NCI-H1694 treated with DMSO at 0.1 percent for 48 hours (cell line): ENCODE measurements at places on chromosomes 13 and 19.

- no peak for DNase-seq
Measured at GRCh38 chr13:42279080-42279479, 7.1 kb downstream of the AKAP11 start.

- no peak for DNase-seq
Measured at GRCh38 chr13:45702869-45703391, 810 bp downstream of the CBY2 start.

DNA sequence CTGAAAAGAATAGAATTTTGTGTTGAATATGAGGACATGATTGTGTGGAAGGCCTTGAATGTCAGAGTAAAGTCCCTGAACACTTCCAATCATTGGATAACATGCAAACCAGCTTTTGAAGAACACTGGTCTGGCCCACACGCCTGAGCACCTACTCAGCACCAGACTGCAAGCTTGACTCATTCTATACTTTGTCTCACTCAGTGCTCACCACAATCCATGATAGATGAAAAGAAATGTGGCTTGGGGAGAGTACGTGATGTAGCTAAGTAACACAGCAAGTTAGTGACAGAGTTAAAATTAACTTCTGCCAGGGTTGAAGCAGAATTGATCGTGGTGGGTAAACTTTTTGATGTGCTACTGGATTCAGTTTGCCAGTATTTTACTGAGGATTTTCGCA, 12.0 kb downstream of the DLEU7 start:
- no peak for DNase-seq

DNA sequence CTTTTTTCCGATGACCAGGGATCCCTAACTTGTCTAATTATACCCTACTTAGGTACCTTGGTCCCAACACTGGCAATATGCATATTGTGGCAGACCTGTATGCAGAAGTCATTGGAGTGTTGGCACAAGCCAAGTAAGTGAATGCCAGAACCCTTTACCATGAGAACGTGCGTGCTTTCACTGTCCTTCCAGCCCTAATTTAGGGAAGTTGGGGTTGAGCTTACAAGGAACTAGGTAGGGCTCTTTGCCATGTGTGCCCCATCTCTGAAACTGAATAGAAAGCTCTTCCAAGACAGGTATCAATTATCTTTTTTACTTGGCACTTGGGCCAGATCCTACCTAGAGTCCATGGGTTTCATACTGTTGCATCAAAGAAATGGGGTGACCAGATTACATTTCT, 93.2 kb downstream of the FRY start:
- DNase-seq = no peak

- peak; percentile 49 for DNase-seq
Measured at GRCh38 chr19:4375164-4376027, 25.0 kb downstream of the SH3GL1 start.

- peak; percentile 37 for DNase-seq
Measured at GRCh38 chr13:110874508-110874960, 40.3 kb downstream of the ANKRD10 start.

DNA sequence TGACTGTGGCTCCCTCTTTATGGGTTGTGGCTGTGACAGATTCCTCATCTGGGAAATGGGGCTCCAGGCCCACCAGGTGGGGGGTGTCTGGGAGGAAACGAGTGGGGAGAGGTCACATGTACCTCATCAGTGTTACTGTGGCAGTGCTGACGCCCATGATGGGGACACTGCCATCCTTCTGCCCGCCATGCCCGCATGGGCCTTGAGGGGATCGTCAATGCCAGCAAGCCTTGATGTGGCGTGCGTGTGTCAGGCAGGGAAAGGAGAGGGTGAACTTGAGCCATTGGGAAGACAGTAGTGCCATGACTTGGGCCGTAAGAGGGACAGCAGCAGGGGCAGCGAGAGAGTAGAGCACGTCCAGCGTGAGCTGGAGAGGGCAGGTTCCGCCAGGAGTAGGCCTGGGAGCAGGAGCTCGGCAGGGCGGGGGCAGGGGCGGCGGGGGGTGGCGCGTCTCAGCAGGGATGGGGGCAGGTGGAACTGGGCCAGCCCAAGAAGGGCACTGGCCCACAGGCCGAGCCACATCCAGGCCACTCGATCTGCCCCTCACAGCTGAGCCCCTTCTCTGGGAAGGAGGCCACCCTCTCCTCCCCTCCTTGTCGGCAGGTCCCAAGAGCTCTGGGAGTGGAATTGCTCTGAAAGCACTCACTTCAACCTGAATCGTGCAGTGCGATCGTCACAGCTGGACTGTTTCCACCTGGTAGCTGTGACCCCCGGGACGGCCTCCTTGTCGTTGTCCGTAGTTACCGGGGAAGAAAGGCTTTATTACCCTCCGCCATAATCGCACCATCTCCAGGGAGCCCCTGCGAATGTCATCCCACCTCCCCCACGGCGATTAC, 9.9 kb downstream of the KLHL26 start:
- DNase-seq = no peak

DNA sequence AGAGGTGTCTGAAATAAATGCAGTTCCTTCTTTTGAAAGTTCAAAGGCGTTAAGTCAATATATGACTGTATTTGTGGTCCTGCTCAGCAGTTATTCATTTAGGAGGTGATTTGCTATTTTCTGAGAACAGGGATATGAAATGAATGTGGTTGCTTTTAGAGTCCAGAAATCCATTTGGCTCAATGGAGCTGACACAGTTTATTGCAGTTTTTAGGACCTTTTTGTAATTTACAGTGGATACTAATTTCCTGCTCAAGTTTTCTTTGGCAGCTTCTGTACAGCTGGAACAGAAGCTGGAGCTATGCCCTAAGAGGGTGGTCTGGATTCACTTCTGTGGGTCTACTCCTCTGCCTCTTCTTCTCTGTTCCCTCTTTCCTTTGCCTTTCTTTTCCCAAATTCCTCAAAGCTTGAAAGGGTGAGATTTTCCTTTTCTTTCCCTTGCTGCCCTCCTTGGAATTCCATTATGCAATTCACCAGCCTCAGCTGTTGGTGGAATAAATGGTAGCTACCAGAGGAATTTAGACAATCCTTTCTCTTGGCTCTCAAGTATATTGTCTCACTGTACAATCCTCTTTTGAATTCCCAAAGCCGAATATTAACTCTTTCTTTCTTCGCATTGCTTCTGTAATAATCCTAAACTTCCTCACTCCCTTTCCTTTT, 39.9 kb downstream of the ITGBL1 start:
- DNase-seq = no peak

GRCh38 chr19:46409191-46409590, 4.2 kb downstream of the CCDC8 start:
- DNase-seq = no peak
